ENCODE measurements at places on chromosomes 5 and 9.

DNA sequence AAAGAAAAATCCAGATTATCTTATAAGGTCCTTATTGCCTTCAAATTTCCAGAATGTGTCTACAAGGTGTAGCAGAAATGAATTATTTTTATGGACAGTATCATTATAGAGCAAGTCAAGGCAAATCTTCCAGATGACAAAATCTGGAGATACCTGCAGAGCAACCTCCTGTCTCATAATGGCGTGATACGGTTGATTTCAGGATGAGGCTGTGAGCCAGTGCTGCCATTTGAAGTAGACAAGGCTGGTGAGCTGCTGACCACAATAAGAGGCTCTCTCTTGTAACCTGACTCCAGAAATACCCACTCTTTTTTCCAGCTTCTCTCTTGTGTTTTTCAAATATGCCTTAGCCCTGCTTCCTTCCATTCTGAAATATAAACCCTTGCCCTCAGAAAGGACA is 108.2 kb downstream of the HTR1A start:
- DNase-seq: no peak

DNA sequence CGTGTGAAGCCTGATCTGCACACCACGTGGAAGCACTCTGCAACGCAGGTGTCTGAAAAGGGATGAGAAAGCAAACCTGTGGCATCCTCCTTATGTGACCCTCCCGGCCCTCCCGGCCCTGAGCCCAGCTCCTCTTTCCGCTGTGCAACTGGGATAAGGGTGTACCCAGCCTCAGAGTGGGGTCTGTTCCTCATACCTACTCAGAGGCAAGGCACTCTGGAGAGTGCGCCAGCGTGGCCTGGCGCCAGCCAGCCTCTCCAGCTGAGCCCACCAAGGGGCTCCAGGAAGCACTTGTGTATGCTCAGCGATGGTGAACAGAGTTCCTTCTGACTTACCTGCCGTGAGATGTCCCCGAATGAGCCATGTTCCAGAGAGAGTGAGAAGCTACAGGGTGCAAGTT is 102.8 kb downstream of the IRX1 start:
- no peak for DNase-seq

DNA sequence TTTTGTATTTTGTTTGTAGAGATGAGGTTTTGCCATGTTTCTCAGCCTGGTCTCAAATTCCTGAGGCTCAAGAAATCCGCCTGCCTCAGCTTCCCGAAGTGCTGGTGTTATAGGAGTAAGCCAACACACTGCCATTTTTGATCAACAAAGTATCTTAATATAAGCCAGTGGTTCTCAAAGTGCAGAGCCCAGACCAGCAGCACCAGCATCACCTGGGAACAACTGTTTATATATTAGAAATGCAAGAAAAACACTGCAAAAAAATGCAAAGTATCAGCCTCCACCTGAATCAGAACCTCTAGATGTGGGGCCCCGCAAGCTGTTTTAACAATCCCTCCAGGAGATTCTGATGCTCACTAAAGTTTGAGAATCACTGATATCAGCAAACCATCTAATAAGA is 6.2 kb downstream of the IL17B start:
- DNase-seq: no peak

DNA sequence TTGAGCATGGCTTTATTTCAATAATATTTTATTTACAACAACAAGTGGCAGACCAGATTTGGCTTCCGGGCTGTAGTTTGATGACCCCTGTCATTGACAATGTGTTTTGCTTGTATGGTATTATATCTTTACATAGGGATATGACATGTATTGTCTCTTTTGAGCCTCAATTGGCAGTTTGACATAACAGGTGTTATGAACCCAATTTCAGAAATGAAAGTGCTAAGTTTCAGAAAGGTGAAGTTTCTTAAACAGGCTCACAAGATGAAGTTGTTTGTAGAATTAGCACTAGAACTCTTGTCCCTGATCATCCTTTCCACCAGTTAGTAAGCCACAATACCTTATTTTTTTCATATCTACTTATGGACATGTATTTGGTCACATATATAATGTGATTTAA is 303.0 kb upstream of the GRIA1 start:
- DNase-seq: no peak

GRCh38 chr5:152990649-152991048 is 499.8 kb upstream of the GRIA1 start:
- DNase-seq: no peak

DNA sequence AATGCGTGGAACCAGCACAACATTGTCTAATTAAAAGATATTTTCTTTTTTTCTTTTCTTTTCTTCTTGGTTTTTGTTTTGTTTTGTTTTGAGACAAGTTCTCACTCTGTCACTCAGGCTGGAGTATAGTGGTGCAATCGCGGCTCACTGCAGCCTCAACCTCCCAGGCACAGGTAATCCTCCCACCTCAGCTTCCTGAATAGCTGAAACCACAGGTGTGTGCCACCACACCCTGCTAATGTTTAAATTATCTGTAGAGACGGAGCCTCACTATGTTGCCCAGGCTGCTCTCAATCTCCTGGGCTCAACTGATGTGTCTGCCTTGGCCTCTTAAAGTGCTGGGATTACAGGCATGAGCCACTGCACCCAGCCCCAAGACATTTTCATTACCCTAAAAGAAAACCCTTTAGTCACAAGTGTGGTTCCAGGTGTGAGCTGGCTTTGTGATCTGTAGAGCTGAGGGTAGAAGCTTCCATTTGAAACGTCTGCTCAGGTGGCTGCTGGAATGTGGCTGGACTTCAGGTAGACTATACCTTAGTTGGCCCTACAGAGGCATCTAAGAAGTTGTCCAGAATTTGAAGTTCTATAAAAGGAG is 19.1 kb upstream of the NEK6 start:
- no peak for DNase-seq

DNA sequence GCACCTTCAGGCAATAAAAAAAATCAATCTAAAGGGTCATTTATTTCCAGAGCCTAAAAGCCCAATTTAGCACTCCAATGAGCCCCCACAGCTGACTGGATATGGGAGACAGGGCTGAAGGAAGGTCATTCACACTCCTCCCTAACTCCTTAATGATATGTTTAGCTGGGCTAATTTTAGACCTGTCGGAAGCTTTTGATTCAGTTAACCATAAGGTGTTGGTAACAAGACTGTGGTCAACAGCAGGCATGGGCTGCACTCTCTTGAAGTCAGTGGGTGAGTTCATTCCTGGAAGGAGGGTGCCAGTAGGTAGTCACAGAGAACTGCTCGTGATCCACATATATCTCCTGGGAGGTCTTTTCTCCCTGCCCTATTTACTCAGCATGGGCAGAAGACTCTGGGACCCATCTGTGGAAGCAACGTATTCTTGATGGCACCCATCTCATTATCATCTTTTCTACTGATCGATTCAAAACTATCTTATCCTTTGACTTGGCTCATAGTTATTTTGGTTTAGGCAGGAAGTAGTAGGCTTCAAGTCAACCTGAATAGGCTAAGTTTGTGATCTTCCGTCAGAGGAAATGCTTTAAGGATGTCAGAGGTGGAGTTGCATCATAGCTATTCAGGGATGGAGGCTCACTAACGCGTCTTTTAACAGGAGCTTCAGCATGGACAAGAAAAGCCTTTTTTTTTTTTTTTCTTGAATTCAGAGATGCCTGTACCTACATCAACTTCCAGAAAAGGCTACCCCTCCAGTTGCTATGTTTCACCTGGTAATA is 367.7 kb upstream of the SLC30A5 start:
- no peak for DNase-seq

DNA sequence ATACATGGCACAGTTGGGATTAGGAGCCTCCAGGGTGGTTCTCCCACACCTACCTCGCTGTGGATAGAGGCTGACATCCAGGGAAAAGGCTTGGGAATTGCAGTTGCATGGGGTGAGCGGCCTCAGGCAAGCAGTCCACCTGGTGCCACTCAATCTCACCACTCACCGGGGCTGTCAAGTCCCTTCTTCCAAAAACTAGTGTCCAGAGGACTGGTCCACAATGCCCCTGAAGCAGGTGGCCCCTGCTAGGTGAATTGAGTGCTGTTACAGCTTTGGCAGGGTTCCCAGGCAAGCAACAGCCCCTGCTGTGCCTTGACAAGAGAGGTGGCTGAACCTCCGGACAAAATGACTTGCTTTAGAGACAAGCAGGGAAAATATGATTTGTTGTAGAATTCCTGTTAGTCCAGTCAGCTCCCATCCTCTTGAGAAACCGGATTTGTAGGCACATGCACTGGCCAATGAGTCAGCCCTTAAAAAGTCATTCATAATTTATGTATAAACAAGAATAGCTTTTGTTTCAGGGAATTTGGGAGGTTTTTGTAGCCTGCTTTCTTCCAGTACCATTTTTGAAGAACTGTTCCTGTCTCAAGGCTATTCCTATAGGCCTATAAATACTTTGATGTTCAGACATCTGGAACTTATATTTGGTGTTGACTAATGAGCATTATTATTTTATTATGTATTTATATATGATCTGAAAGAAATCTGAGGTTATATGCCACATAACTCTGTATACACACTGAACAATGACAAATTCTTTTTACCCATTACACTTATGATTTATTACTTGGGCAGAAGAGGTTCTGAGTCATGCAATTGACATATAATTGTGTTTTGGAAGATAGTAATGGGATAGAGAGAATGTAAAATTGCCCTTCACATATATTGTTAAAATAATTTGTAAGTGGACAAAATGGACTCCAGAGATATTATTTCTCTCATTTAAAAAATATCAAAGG is 411.1 kb downstream of the ACTL7B start:
- no peak for DNase-seq

GRCh38 chr5:124847907-124848306 is 101.5 kb upstream of the ZNF608 start:
- DNase-seq: no peak

GRCh38 chr9:92722386-92723298 is 42.0 kb downstream of the BICD2 start:
- DNase-seq: no peak

DNA sequence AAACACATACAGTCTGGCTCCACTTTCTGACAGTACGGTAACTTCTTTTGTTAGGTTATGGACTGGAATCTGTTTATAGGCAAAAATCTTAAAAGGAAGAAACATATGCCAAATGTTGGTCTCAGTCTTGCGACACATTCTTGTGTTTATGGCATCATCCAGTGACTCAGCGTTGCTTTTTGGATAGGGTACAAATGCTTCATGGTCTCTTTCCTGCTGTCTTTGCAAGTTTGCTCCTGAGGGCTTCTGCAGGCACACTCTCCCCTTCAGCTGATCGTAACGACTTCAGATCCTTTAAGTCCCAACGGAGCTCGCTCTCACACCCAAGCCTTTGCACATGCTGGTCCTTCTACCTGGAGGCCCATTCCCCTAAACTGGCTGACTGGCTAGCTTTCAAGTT is 23.6 kb upstream of the TNFSF8 start:
- no peak for DNase-seq

GRCh38 chr5:11038772-11039171 is 277.7 kb upstream of the DAP start:
- no peak for DNase-seq

GRCh38 chr9:2128618-2129017 is 113.5 kb downstream of the SMARCA2 start:
- DNase-seq: no peak

GRCh38 chr5:54965806-54966205 is 19.6 kb downstream of the ESM1 start:
- no peak for DNase-seq

DNA sequence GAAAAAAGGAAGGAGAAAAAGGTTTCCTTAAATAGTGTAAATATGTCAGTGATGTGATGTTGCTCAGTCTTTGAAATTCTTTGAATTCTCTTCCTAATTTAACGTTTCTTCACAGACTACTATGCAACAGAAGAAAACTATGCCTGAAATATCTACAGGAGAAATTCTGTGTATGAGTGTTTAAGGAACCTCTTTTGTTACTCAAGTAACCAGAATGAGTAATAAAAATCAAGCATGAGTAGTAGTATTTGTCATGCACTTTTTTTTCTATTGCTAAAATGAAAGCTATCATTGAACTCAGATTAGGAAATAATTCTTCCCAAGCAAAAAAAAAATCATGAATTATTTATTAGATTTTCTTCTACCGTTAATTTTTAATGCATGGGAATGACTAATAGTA is 20.3 kb upstream of the THG1L start:
- DNase-seq: no peak

DNA sequence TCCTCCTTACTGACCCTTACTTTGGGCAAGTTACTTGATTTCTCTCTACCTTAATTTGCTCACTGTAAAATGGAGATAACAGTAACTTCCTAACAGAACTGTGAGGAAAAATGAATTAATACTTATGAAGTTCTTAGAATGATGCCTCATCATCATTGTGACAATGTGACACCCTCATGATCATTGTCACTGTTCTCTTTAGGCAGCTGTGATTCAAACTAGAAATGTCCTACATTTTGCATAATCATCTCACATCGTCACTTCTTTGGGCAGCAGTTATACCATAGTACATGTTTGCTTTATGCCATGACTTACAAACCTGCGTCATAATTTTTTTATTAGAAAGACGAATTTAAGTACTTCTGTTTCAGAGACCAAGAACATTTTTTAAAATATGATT is 9.7 kb downstream of the SLC30A5 start:
- DNase-seq: no peak

DNA sequence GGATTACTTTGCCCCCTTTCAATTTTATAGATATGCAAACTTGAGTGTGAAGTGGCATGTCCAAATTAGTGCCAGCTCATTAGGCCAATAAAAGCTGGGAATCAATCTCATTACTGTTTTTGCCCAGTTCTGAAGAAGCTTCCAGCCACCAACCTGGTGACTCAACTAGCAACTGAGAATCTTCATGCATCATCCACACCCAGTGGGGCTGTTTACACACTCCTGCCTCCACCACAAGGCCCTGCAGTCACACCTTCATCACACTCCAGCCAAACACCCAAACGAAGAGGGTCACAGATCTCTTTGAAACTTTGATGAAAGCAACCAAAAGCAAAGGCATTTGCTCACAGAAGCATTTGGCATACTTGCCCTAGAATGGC is 41.3 kb upstream of the S1PR3 start:
- no peak for DNase-seq

DNA sequence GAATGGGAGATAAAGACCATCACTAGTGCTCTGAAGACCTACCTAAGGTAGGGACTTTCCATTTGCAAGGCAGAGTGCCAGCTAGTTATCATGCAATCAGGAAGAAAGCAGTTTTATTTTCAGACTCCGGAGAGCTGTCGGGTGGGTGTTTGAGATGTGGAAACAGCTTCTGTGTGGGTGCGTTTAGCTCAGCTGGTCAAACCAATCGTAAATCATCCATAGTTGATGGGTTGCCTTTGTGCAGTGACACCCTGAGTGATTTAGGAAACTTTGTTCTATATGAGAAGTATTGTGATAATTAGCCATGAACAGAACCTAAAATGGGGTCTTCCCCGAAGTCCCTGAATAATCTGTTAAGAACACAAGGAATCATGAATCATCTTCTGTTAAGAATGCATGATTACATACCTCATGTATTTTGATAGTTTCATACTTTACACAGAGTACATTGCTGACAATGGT is 284.3 kb downstream of the ARHGAP26 start:
- no peak for DNase-seq

GRCh38 chr9:121292051-121292450 is 24.1 kb downstream of the GSN start:
- DNase-seq: no peak

DNA sequence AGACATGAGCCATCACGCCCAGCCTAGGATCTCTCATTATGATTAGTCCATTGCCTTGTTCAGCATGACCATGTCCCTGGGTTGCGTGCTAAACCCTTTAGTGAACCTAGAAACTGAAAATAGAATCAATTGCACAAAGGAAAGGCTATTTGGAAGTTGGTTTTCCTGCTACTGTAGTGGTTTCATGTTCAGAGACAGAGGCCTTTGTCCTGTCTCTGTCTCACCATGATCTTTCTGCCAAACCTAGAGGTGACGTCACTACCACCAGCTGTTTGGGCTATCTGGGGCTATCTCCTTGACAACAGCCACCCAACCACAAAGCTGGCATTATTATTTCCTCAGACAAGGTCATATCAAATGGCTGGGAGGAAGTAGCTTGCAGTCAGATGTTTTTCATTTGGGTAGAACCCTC is 4.0 kb upstream of the CDK5RAP2 start:
- DNase-seq: peak; percentile 57
